ENCODE measurements at places on chromosomes 4 and X.

DNA sequence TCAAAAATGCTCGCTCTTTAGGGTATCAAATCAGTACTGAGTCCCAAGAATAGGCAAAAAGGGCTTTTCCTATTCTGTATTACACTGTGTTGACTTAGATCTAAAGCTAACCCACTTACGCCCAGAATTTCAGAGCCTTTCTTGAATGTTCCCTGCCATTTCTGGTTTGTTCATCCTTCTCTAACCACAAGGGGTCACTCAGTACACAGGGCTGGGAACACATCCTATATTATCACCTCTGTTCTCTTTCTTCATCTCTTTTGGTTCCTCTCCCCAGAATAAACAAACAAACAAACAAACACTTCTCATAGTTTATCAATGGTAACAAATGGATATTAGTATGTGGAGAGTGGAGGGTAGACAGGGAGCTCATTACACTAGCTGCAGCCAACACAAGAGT, 25.5 kb upstream of the MORC4 start:
- H3K27me3 ChIP-seq = no peaks in the 10 kb centered on the region
- no peak overlapping the region for H3K27ac ChIP-seq
- H3K36me3 ChIP-seq = no peaks in the 10 kb centered on the region
- H3K4me1 ChIP-seq = no peaks in the 10 kb centered on the region

GRCh38 chr4:140876615-140877364, 120.6 kb upstream of the TBC1D9 start:
- no peak overlapping the region for H3K27ac ChIP-seq
- H3K27me3 ChIP-seq = peaks cover 2% of the 10 kb centered on the region
- no peaks in the 10 kb centered on the region for H3K4me1 ChIP-seq
- H3K4me3 ChIP-seq = no peak overlapping the region
- no peak for DNase-seq

GRCh38 chrX:10930151-10930550, 181.0 kb upstream of the HCCS start:
- no peak overlapping the region for H3K27ac ChIP-seq
- H3K36me3 ChIP-seq = no peaks in the 10 kb centered on the region
- no peaks in the 10 kb centered on the region for H3K4me1 ChIP-seq
- H3K27me3 ChIP-seq = no peaks in the 10 kb centered on the region
- H3K4me3 ChIP-seq = no peak overlapping the region
- DNase-seq = no peak

DNA sequence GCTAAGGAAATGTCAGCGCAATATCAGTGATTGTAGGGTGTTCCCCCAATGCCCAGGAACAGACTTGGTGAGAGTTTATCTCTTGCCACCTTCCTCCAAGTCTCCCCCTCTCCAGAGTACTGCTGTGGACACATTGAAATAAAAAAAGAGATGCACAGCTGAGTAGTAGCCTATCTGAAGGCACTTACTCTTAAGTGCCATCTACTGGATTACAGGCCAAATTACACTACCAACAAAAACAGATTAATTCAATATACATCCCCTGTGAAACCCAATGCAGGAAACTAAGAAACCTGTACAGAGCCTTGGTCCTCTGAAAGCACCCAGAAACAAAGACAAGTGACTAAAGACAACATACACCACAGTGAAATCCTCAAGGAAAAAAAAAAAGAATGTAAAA, 460.3 kb downstream of the ZIC3 start:
- H3K4me3 ChIP-seq = no peak overlapping the region
- no peak for DNase-seq
- H3K4me1 ChIP-seq = no peaks in the 10 kb centered on the region
- H3K27ac ChIP-seq = no peak overlapping the region

DNA sequence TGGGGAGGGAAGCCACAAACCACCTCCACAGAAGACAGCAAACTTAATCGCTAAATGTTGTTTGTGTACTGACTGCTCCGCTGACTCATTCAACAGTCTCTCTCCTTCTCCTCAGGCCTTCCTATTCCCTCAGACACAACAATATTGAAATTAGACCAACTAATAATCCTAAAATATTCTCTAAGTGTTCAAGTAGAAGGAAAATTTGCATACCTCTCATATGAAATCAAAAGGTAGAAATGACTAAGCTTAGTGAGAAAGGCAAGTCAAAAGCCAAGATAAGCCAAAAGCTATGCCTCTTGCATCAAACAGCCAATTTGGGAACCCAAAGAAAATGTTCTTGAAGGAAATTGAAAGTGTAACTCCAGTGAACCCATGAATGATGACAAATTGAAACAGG, 75.7 kb upstream of the ARHGAP24 start:
- H3K4me3 ChIP-seq = no peak overlapping the region
- H3K36me3 ChIP-seq = no peaks in the 10 kb centered on the region
- no peaks in the 10 kb centered on the region for H3K27me3 ChIP-seq
- no peaks in the 10 kb centered on the region for H3K4me1 ChIP-seq
- H3K27ac ChIP-seq = no peak overlapping the region
- no peak for DNase-seq

GRCh38 chr4:140971077-140971792, 162.0 kb downstream of the RNF150 start:
- no peak overlapping the region for H3K27ac ChIP-seq
- DNase-seq = no peak
- peaks cover 2% of the 10 kb centered on the region for H3K27me3 ChIP-seq
- H3K4me1 ChIP-seq = no peaks in the 10 kb centered on the region
- no peaks in the 10 kb centered on the region for H3K36me3 ChIP-seq

DNA sequence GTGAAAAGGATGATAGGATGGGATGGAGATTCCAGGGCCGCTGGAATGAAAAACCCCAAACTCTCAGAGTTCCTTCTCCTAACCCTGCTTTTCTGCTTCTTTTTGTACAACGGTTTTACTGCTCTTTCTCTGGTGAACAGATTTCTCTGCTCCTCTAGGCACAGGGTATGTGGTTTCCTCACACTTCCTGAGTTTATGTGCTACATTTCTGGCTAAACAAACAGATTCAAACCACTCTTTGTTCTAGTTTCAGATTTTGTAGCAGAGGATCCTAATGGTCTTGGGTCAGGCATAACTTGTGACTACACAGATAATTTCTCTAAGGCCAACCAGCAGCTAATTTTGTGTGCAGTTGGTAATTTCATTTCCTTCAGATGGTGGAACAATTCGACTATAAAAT, 52.6 kb downstream of the OSTC start:
- H3K27ac ChIP-seq = no peak overlapping the region
- no peaks in the 10 kb centered on the region for H3K36me3 ChIP-seq
- peaks cover 12% of the 10 kb centered on the region for H3K4me1 ChIP-seq
- H3K4me3 ChIP-seq = no peak overlapping the region
- no peak for DNase-seq

GRCh38 chr4:81566161-81566591, 94.5 kb upstream of the RASGEF1B start:
- H3K4me1 ChIP-seq = peaks cover 7% of the 10 kb centered on the region
- no peak for DNase-seq
- H3K4me3 ChIP-seq = no peak overlapping the region
- H3K36me3 ChIP-seq = no peaks in the 10 kb centered on the region
- no peak overlapping the region for H3K27ac ChIP-seq

- H3K4me3 ChIP-seq = peak overlapping the region; percentile 0
- H3K27me3 ChIP-seq = no peaks in the 10 kb centered on the region
- peaks cover 19% of the 10 kb centered on the region for H3K36me3 ChIP-seq
- peak overlapping the region; percentile 62 for H3K27ac ChIP-seq
Measured at GRCh38 chr4:47531954-47532321, 46.9 kb downstream of the ATP10D start.

GRCh38 chrX:14825851-14826250, 47.0 kb downstream of the FANCB start:
- no peak overlapping the region for H3K4me3 ChIP-seq
- H3K27me3 ChIP-seq = no peaks in the 10 kb centered on the region
- H3K36me3 ChIP-seq = no peaks in the 10 kb centered on the region
- no peaks in the 10 kb centered on the region for H3K4me1 ChIP-seq
- DNase-seq = no peak

DNA sequence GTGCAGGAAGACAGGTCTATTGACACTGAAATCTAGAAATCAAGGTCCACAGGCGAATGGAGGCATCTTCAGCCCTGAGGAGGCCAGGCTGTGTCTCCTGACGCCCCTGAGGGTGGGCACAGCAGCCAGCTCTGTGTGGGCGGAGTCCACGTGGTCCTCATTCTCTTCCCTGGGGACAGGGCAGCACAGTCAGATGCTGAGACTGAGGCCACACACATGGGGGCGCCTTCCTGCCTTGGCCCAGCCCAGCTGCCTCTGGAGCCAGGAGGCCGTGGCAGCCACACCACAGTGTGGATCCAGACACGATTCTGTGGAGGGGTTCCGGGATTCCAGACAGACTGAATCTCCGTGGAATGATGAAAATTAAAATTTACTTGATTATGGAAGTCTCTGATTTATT, 20.8 kb downstream of the FGFR3 start:
- H3K27ac ChIP-seq = no peak overlapping the region
- DNase-seq = no peak
- peaks cover 11% of the 10 kb centered on the region for H3K36me3 ChIP-seq
- no peak overlapping the region for H3K4me3 ChIP-seq

DNA sequence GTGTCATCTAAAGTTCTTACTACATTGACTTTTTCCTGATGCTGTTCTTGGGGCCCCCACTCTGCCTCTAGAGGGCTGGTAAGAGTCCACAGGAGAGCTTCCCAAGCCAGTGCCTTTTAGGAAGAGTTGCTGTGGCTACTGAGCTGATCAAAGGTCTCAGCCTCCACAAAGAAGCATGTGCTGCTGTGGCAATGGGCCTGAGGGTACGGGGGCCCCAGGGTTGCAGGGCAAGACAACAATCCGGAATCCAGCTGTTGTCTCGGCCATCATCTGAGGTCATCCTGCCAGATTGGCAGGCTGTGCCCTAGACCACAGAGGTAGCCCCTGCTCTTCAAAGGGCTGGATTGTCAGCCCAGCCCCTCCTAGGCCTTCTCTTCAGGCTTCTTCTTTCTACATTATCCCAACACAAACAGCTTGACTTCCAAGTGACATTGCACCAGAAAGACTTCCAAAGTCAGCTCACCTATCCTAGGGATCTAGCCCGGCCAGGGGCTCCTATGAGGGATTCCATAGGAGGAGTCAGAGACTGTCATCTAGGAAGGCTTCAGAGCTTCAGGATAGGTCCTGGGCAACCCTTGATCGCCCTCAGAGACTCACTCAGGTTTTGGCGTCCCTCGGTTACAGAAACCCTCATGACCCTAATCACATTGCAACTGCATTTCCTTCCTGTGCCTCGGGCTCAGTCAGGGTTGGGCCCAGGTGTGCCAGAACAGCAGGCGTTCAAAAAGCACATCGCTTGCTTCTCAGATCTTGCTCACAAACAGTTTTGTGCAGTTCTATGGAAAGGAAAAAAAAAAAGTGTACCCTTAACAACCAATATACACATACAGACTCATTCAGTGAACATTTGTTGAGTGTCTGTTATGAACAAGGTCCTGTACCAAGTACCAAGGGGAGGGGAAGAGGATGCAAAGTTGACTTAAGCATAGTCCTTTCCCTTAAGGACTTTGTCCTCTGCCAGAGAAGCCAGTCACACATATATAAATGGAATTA, 27.8 kb downstream of the SLC25A5 start:
- H3K27ac ChIP-seq = no peak overlapping the region
- H3K27me3 ChIP-seq = no peaks in the 10 kb centered on the region
- DNase-seq = no peak
- no peaks in the 10 kb centered on the region for H3K36me3 ChIP-seq

DNA sequence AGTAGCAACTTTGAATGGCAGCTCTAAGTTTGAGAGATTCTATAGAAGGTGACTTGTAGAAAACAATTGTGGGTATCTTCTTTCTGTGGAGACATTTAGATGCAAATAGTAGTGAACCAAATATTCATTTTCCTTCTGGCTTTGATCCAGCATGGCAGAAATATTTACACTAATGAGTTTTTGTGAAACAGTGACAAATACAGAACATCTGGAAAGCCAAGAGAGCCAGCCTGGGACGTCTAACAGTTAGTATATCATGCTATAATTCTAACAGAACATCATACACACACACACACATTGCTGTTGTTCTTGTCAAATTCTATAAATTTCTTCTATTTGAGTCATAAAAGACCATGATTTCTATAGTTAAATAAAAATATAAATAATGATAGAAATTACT, 1777.9 kb downstream of the ARAP2 start:
- no peaks in the 10 kb centered on the region for H3K27me3 ChIP-seq
- H3K4me3 ChIP-seq = no peak overlapping the region
- H3K4me1 ChIP-seq = no peaks in the 10 kb centered on the region
- DNase-seq = no peak
- H3K27ac ChIP-seq = no peak overlapping the region

DNA sequence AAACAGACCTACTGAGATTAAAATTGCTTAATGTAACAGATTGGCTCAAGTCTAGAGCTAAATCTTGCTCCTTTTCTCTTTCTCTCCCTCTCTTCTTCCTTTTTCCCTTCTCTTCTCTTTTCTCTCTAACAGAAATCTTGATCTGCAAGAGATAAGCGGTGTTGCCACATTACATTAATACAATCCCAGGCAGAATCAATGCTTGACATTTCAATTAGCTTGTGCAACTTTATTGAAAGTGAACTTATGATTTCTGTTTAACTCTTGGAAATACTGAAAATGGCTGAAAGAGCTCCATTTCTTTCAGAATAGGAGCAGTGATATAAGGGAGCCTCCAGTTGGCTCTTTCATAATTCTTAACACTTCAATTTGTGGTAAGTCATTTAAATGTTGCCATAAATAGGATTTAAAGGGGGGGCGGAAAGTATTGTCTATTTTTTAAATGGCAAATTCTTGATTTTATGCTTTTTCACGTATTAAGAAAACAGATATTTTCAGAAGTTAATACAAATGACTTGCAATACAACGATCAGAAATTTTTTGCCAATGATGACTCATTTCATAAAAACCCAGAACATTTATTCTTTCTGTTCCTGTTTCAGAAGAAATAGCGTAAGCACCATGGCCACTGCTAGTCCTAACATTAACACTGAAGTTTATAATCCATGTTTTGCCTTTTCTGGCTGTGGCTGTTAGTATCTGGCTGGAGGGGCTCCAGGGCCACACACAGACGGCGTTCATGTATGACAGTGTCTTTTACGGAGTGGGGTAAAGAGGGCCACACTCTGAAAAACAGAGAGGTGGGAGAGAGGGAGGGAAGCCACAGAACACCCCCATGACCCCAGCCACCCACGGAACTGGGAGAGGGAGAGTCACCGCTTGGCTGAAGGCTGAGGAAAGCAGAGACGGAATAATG, 115.7 kb upstream of the FAT1 start:
- H3K27me3 ChIP-seq = no peaks in the 10 kb centered on the region
- no peaks in the 10 kb centered on the region for H3K4me1 ChIP-seq
- no peak for DNase-seq
- no peak overlapping the region for H3K27ac ChIP-seq
- H3K36me3 ChIP-seq = no peaks in the 10 kb centered on the region

DNA sequence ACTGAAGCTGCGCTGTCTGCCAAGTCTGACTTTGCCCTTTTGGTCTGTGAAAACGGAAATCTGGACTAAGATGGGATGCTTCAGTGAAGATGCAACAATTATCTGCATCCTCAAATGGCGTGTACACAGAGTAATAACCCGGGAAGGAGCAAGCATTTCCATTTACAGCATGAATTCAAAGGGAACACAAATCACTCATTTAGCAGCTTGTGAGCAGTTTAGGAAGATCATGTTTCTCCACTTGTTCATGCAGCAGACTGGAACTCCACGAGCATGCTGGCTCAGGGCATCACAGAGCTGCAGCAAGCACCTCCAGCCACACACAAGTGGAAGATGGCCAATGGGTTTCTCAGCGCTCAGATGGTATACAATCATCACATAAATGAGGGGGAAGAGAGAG, 175.5 kb downstream of the NLGN4X start:
- DNase-seq = no peak
- no peak overlapping the region for H3K4me3 ChIP-seq
- H3K36me3 ChIP-seq = no peaks in the 10 kb centered on the region
- H3K27ac ChIP-seq = no peak overlapping the region
- H3K4me1 ChIP-seq = no peaks in the 10 kb centered on the region
